ENCODE measurements at places on chromosomes 12 and 14.

DNA sequence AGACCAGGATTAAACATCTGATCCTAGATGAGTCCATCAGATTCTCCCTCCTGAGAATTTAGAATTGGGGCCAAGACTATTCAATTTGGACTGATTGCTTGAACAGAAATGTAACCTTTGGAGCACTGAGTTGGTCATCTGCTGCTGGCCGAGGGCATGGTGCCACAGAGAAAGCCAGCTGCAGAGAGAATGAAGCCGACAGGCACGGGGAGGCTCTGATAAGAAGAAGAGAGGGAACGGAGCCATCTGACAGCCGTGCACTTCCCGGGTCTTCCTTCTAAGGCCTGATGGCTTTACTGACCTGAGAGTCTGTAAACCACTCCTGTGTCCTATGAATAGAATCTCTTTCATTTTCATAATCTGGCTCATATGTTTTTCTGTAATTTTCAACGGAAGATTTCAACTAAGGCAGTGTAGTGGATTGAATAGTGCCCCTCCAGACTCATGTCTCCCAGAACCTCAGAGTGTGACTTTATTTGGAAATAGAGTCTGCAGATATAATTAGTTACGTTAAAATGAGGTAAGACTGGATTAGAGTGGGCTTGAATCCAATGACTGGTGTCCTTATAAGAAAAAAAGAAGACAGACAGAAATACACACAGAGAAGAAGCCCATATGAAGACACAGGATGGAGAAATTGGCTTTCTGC, 39.1 kb upstream of the FRS2 start:
- no peak for DNase-seq

DNA sequence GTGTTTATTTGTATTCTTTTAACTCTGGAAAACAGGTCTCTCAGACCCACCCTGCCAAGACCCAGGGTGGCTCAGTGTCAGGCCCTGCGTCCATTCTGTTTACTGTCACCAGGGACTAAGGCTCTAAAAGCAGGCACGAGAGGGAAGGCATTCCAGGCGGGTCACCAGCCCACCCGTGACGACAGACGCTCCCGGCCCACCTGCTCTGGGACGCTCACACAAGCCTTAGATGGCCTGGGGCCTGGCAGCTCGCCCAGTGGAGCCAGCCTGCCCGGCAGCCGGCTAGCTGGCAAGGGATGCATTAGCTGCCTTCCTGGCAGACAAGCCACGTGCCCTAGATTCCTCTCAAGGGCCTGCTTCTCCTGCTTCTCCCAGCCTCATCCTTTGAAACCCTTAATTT, 9.2 kb upstream of the NUAK1 start:
- DNase-seq, result no peak

DNA sequence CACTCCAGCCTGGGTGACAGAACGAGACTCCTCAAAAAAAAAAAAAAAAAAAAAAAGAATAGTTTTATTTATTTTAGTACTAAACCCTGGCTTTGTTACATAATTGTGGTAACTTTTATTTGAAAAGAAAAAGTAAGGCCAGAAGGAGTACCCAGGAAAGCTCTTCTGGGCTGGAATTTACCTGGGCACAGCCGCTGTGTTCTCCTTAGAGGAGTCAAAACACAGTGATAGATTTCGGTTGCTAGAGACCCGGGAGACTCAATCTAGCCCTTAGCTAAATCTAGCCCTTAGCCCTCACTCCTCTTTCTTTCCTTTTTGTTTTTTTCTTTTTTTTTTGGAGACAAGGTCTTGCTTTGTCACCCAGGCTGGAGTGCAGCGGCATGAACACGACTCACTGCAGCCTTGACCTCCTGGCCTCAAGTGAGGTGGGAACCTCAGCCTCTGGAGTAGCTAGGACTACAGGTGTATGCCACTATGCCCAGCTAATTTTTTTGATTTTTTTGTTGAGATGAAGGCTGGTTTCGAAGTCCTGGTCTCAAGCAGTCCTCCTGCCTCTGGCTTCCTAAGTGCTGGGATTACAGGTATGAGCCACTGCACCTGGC, 49.7 kb downstream of the SYNE2 start:
- no peak for DNase-seq

DNA sequence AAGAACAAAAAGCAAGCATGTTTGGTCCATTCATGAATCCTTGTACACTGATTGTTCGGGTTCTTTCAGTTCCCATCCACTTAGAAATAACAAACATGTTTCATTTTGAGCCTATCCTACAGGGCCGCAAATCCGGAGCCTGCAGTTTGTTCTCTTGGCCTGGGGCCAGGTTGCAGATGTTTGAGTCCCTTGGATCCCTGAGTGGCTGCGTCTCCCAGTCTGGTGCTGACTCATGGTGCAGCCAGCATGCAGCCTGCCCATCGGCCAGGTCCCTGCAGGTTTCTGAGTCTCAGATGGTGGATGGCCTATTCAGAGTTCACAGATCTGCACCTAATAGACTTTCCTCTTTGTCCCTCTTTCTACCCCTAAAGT, 1.9 kb upstream of the DYNC1H1 start:
- DNase-seq, result no peak
